ENCODE measurements at places on chromosomes 16 and 17. TPM values are rescaled to one million over a fixed set of nuclear protein-coding genes. Genes with fewer than 3 reads are reported as not detected.

GRCh38 chr17:42937712-42938596 lies 26.3 kb downstream of the AARSD1 start:
- H3K27ac ChIP-seq = no peak overlapping the region
- peaks cover 7% of the 10 kb centered on the region for H3K27me3 ChIP-seq
- no peak overlapping the region for H3K4me3 ChIP-seq

- no peaks in the 10 kb centered on the region for H3K4me1 ChIP-seq
- H3K27me3 ChIP-seq = no peaks in the 10 kb centered on the region
- no peak overlapping the region for H3K27ac ChIP-seq
- H3K36me3 ChIP-seq = no peaks in the 10 kb centered on the region
These were observed 706.5 kb downstream of the KCNJ2 start for GRCh38 chr17:70875729-70876310.

GRCh38 chr17:78383725-78384471 lies 5.4 kb downstream of the PGS1 start:
- peak overlapping the region; percentile 86 for H3K27ac ChIP-seq
- H3K27me3 ChIP-seq = no peaks in the 10 kb centered on the region
- no peak for DNase-seq

DNA sequence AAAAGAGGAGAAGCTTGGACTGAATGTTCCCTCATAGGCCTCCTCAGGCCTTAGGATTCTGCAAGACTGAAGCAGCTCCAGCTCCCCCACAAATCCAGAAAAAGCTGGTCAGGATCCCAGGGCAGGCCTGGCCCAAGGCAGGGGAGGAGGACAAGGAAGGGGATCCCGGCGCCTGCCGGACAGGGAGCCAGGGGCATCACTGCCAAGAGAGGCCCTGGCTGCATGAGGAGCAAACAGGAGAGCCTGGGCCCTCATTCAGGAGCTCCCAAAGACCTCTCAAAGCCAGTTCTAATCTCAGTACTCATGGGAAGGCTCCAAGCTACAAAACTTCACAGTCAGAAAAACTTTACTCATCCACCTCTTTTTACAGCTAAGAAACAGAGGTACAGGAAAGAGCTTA lies 67.3 kb downstream of the ZNF423 start:
- DNase-seq = no peak
- H3K36me3 ChIP-seq = no peaks in the 10 kb centered on the region
- H3K27ac ChIP-seq = peak overlapping the region; percentile 87
- H3K27me3 ChIP-seq = no peaks in the 10 kb centered on the region
- peaks cover 19% of the 10 kb centered on the region for H3K4me1 ChIP-seq

GRCh38 chr16:48687421-48688038 lies 77.5 kb upstream of the N4BP1 start:
- peaks cover 48% of the 10 kb centered on the region for H3K27me3 ChIP-seq
- no peak overlapping the region for H3K4me3 ChIP-seq
- no peaks in the 10 kb centered on the region for H3K4me1 ChIP-seq
- DNase-seq = no peak
- no peaks in the 10 kb centered on the region for H3K36me3 ChIP-seq
- no peak overlapping the region for H3K27ac ChIP-seq

DNA sequence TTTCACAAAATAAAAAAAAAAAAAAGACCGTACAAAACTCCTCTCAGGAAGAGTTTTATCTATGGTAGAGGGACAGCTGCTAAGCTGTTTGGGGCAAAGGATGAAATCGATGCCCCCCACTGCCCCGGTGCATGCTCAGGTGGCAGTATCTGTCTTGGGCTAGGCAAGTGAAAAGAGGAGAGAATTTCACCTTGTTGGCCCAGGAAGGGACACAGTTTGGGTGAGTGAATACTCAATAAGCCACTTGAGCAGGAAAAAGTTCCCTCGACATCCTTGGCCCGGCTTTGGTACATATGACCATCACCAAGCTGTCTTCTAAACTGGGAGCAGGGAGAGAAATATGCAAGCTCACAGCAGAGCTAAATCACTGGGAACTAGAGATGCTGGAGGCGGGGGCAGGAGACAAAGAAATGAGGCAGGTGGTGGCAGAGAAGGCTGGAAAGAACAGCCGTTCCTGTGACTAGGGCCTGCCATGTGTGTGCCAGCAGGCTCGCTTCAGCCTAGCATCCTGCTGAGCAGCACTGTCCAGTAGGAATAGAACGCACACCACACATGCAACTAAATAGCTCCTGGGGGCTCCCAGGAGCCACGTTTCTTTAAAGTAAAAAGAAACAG lies 8.2 kb upstream of the EIF1 start:
- H3K27me3 ChIP-seq = no peaks in the 10 kb centered on the region
- no peaks in the 10 kb centered on the region for H3K36me3 ChIP-seq
- no peak for DNase-seq
- H3K27ac ChIP-seq = no peak overlapping the region
- peaks cover 21% of the 10 kb centered on the region for H3K4me1 ChIP-seq

PRDM7 gene
- total RNA-seq = not detected

PTX4 gene
- total RNA-seq = not detected

GRCh38 chr17:17204635-17205231 lies 1.4 kb downstream of the PLD6 start:
- H3K4me3 ChIP-seq = no peak overlapping the region
- no peak overlapping the region for H3K27ac ChIP-seq
- DNase-seq = no peak

SCNN1G gene
- total RNA-seq = not detected

DNA sequence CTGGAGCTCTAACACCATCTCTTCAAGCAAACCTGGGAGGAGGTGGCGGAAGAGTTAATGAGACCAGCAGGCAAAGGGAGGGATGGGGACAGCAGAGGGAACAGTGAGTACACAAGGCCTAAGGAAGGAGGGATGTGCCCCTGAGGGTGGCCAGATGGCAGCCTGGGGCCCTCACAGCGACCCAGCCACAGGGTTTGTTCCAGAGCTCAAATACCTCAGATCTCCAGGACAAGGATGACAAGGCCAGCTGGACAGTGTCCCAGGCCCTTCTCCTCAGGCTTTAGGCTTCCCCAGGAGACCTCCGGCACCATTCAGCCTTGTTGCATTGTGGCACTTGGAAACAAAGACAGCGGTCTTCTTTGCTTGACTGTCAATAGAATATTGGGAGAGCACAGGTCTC lies 14.9 kb downstream of the CDIP1 start:
- peaks cover 16% of the 10 kb centered on the region for H3K4me1 ChIP-seq
- DNase-seq = no peak
- H3K4me3 ChIP-seq = no peak overlapping the region
- peak overlapping the region; percentile 54 for H3K27ac ChIP-seq
- no peaks in the 10 kb centered on the region for H3K27me3 ChIP-seq

- peaks cover 1% of the 10 kb centered on the region for H3K36me3 ChIP-seq
- H3K27me3 ChIP-seq = no peaks in the 10 kb centered on the region
- peaks cover 15% of the 10 kb centered on the region for H3K4me1 ChIP-seq
- no peak overlapping the region for H3K4me3 ChIP-seq
- no peak for DNase-seq
These were observed 287.6 kb upstream of the CDH11 start for GRCh38 chr16:65409510-65409909.

DPEP3 gene
- not detected for total RNA-seq

LGALS9 gene
- 2.9 TPM for total RNA-seq

GAST gene
- not detected for total RNA-seq

DNA sequence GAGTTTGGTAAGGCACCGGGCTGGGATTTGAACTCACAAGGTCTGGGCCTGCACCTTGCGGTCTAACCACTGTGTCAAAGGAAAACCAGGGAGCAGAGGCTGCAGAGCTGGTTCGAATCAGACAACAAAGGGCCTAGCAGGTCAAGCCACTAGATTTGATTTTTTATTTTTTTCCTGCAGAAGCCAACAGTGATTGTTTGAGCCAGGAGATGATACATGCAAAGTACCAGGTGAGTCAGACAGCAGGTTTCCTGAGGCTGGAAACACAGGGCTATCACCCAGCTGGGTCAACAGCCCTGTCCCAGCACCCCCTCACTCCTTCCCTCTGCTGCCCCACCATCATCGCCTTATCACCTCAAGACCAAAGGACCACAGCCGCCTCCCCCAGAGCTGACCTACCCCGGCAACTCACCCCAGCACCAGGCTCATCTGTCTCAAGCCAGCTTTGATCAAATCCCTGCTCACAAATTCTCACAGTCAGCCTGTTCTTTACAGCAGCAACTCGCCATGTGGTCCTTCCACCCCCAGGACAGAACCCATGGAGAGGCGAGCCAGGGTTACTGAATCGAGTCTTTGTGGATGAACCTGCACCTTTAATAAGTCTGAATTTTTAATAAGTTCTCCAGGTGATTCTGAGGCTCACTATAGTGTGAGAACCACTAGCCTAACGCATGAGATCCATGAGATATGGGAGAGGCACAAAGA lies 13.0 kb upstream of the KRT19 start:
- no peaks in the 10 kb centered on the region for H3K27me3 ChIP-seq
- H3K36me3 ChIP-seq = peaks cover 1% of the 10 kb centered on the region
- peaks cover 21% of the 10 kb centered on the region for H3K4me1 ChIP-seq

GLIS2 gene
- total RNA-seq = 58.7 TPM

MYO15A gene
- total RNA-seq = 0.52 TPM

IL34 gene
- total RNA-seq = 25.0 TPM

NAGS gene
- total RNA-seq = 0.41 TPM

RUNDC3A gene
- 0.77 TPM for total RNA-seq

DNA sequence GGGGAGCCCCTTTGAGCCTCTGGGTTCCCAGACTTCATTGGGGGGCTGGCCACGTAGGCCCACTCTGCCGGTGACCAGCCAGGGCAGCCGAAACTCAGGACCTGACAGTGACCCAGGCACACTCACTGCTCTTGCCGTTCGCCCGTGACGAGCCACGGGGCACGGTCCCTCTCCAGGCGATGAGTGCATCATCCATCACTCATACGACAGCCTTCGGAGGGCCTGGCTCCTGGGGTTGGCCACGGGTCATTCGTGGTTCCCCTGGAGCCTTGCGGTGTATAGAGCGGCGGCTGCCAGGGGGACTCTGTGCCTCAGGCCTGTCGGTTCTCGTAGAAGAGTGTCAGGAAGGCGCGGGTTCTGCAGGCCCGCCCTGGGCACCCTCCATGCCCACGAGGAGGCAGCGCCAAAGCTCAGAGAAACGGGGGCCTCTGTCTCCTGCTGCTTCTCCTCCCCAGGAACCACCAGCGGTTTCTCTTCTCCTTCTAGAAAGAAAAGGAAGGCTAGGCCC lies 11.2 kb upstream of the NUDT16L1 start:
- H3K4me1 ChIP-seq = no peaks in the 10 kb centered on the region
- peaks cover 11% of the 10 kb centered on the region for H3K36me3 ChIP-seq
- H3K4me3 ChIP-seq = no peak overlapping the region

MILR1 gene
- total RNA-seq = not detected

DNA sequence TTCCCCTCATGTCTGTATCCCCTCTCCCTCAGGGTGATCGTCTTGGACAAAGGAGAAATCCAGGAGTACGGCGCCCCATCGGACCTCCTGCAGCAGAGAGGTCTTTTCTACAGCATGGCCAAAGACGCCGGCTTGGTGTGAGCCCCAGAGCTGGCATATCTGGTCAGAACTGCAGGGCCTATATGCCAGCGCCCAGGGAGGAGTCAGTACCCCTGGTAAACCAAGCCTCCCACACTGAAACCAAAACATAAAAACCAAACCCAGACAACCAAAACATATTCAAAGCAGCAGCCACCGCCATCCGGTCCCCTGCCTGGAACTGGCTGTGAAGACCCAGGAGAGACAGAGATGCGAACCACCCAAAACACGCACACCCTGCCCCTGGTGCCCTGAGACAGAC lies 82.2 kb downstream of the ABCC6 start:
- no peaks in the 10 kb centered on the region for H3K27me3 ChIP-seq
- no peaks in the 10 kb centered on the region for H3K4me1 ChIP-seq
- peaks cover 32% of the 10 kb centered on the region for H3K36me3 ChIP-seq
- H3K27ac ChIP-seq = no peak overlapping the region

- DNase-seq = no peak
- peaks cover 25% of the 10 kb centered on the region for H3K36me3 ChIP-seq
- H3K4me1 ChIP-seq = peaks cover 6% of the 10 kb centered on the region
These were observed 71.8 kb downstream of the ABHD15 start for GRCh38 chr17:29495011-29495410.

DNA sequence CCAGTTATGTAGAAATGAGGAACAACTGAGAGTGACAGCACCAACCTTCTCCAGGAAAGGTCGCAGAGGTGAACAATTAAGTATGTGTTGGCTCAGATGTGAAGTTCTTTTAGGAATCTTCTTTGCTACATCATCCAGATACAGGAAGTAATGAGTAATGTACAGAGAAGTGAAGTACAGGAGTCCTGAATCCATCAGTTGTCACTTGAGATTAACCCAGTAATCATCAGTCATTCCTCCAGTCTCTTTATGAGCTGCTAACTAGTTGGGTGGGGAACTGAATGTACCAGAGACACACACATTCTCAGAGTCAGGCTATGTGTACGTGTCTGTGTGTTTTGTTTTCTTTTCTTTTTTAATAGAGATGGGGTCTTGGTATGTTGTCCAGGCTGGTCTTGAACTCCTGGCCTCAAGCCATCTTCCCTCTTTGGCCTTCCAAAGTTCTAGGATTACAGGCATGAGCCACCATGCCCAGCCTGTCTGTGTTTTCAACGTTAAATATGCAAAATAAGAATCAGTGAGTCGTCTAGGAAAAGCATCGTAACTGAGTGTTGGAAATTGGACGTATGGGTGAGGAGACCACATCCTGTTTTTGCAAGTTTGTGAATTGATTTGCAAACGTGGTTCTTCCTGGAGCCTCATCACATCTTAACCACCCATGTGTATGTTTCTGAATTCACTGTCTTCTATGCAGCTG lies 19.9 kb downstream of the ZNF200 start:
- no peak overlapping the region for H3K4me3 ChIP-seq
- H3K4me1 ChIP-seq = no peaks in the 10 kb centered on the region
- H3K27ac ChIP-seq = no peak overlapping the region
- DNase-seq = no peak
- H3K27me3 ChIP-seq = no peaks in the 10 kb centered on the region

- no peaks in the 10 kb centered on the region for H3K36me3 ChIP-seq
- no peaks in the 10 kb centered on the region for H3K27me3 ChIP-seq
- no peak overlapping the region for H3K27ac ChIP-seq
These were observed 15.6 kb upstream of the MED13 start for GRCh38 chr17:62080647-62081046.

All from chondrocyte (in vitro differentiated cells).